T-helper 22 cell (primary cell): ENCODE measurements at places on chromosomes 4 and X.

- no peak for DNase-seq
These were observed 89.3 kb downstream of the FHDC1 start for GRCh38 chr4:153025406-153025805.

GRCh38 chr4:188780686-188781085 is 641.4 kb downstream of the TRIML1 start:
- no peak for DNase-seq

GRCh38 chrX:38126179-38126578 is 94.5 kb downstream of the SRPX start:
- DNase-seq: no peak

GRCh38 chrX:86148594-86148993 is 343 bp downstream of the DACH2 start:
- DNase-seq: no peak

DNA sequence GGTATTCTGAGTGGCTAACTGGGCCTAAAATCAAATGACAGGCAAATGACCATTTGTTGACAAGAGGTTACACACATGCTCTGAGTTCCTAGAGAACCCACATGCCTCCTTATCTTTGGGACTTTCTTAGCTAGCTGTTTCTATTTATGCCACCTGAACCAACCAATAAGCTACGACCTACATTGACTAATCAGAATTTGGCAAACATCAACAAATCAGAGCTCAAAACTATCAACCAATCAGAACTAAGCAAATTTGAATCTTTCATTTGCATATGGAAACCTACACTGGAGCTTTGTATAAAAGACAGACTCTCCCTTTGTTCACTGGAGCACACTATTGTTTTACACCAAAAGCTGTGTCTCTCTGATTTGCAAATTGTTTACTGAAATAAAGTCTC is 192.0 kb downstream of the CXXC4 start:
- no peak for DNase-seq

- no peak for DNase-seq
These were observed 78.0 kb downstream of the ACOX3 start for GRCh38 chr4:8362483-8362882.

GRCh38 chrX:112669824-112670223 is 9.9 kb downstream of the LHFPL1 start:
- no peak for DNase-seq

DNA sequence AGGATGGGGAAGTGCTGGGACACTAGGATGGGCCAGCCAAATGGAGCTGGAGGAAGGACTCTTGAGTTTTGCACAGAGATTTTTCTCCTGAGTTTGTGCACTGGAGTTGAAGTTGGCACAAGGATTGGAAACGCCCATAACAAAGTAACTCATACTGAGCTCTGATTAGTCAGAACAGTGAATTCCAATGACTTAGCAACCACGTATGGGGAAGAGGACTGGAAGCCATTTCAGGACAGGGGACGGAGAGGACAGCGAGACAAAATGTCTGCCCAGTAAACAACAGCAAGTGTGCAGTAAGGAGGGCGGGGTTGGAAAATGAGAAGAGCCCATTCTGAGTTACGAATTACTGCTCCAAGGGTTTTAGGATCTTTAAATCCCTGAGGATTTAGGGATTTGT is 5.9 kb downstream of the RIPPLY1 start:
- no peak for DNase-seq

DNA sequence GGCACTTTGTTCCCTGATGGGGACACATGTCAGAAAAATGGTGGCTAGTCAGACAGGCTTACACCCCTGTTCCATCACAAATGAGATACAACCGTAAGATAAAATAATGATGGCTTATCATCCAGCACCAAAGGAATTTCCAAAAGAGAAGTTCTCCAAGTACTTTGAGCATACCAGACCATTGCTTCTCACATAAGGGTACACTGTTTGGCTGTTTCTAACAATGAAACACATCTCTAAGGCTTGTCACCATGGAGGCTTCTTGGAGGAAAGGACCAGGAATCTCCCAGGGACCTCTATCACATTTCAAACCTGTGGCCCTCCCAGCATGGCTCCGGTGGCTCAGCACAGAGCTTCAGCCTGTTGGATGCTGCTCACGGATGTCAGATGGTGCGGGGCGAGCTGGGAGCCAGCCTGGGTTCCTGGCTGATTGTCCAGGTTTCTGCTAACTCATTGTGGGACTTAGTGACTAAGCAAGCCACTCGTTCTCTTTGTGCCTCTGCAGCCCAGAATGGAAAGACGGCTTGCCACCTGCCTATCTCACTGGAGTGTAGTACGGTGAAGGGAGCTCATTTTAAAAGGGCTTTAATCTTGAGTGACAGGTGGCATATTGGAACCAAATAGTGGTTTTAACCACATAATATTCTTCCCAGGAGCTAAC is 54.5 kb downstream of the FHDC1 start:
- DNase-seq: no peak

GRCh38 chrX:143047511-143047910 is 21.8 kb downstream of the SPANXN4 start:
- DNase-seq: no peak

DNA sequence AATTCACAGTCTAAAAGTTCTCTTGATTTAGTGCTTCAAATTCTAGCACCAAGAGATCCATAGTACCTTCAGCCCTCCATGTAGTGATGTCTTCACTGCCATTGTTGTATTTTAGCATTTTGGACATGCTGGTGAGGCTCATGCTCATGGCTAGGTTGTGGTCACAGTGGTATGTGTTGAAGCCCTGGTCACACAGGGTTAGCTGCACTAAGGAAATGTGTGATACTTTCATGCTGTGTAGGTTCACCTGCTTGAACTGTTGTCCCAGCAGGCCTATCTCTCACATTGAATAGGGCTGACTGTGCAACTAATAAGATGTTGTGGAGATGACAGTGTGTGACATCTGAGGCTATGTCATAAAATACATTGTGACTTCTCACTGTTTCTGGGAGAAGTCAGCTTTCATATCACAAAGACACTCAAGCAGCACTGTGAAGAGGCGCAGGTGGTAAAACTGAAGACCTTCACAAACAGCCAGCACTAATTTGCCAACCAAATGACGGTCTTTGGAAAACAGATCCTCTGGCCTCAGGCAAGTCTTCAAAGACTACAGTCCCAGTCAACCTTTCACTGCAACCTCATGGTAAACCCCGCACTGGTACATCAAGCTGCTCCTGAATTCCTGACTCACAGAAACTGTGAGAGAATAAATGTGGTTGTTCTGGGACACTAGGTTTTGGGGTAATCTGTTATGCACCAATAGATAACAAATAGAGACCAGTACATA is 17.4 kb upstream of the ADH4 start:
- no peak for DNase-seq

DNA sequence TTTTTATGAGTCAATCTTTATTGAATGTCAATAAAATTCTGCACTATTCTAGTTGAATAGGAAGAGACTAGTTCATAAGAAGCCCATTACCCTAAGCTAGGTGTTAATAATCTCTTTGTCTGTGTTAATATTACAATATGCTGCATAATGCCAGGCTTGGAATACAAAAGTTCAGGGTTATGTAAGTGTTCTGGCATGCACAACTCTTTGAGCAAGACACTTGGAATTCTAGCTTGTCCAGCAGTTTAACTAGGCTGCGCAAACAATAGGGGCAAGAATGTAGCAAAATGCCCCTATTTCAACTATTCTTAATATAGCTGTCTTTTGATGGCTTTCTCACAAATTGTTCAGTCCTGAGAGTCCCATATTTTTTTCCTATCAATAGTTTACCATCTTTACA is 31.3 kb upstream of the ETNPPL start:
- no peak for DNase-seq

GRCh38 chr4:53543561-53543960 is 47.7 kb downstream of the LNX1 start:
- DNase-seq: no peak

DNA sequence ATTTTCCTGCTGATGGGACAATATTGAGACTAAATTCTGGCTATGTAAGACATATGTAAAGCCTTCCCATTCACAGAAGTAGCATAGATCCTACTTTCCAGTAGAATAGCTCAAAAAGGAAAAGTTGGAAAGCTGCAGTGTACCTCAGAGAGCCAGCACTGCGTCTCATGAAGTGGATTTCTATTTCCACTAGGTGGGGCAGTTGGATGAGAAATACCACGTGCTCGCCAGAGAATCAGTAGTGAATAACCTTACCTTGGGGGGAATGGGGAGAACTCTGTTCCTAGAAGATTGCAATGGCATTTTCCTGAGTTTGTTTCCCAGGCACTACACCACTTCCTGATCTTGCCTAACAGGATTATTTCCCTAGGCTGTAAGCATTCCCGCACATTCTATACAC is 907.1 kb downstream of the FSTL5 start:
- no peak for DNase-seq

DNA sequence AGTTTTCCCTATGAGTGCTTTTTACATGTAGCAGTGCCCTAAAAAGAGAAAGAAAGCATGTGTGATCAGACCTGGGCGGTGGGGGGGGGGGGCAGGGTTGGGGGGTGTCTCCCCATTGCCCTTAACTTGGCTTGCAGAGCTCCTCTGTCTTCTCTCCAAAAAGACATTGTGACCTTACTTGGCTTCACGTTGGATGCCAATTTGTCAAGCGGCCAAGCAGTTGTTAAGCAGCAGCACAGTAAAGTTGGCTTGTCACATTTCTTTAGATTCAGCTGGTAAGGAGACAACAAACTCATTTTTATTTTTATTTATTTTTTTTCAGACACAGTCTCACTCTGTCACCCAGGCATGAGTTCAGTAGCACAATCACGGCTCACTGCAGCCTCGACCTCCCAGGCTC is 57.3 kb upstream of the ZNF157 start:
- DNase-seq: no peak

GRCh38 chr4:84312426-84313012 is 186.6 kb downstream of the NKX6-1 start:
- no peak for DNase-seq

DNA sequence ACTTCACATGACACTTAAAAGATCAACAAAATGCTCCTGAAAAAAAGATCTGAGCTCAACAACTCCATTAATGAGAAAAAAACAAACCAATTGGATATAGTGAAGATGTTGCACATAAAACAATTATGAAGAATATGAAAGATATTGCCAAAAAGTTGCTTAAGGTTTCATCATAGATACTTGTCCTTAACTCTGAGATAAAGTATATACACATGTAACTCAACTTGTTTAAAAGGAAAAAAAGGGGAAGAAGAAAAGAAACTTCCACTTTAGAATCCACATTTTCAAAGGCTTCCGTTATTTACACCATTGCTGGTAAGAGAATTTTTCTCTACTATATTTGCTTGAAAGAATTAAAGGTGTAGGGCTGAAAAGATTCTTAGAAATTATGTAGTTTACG is 2.7 kb downstream of the AFAP1 start:
- DNase-seq: no peak

- DNase-seq: no peak
These were observed 9.0 kb downstream of the TCEAL3 start for GRCh38 chrX:103616676-103617186.

DNA sequence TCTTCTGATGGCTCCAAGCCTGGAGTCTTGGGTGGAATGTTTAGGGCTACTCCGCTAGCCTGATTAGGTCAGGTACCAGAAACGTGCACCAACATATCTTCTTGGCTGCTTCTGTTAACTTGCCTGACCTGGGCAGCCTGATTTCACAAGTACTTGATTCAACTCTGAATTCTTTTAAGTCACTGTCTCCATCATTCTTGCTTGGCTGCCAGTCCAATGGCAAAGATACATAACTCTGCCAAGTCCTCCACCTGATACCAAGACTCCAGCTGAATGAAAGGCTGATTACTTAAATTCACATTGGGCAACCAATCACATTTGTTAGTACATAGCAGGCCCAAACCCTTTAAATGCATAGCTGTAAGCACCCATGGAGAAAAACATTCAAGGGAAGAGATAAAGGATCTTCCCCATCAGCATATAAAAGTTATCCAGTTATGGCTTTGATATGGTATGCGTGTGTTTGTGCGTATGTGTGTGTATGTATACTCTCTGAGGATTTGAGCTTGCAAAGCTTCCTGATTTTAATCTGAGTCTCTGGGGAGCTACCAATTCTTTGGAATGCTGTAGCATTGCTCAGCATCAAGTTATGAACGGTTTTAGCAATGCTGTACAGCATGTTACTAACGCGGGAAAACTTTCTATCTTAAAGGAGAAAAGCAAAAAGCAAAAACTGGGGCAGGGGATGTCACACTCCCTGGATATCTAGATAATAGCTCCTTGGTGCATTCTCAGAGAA is 917.2 kb downstream of the DMD start:
- DNase-seq: no peak

GRCh38 chrX:68989456-68989855 is 160.6 kb downstream of the EFNB1 start:
- no peak for DNase-seq

DNA sequence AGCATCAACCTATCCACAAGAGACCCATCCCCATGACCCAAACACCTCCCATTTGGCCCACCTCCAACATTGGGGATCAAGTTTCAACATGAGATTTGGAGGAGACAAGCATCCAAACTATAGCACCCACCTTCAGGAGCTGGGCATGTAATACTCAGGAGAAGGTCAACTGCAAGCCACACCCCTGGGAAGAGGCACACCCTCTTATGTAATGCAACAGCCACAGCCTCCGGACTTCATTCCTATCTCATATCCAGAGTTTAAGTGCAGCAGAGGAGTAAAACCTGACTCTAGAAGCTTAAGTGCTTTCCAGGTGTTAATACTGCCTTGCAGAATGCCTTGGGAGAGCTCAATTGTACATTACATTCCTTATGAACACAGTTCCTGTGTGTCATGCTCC is 197.4 kb downstream of the PTTG2 start:
- no peak for DNase-seq

GRCh38 chr4:147328756-147329446 is 152.0 kb upstream of the EDNRA start:
- DNase-seq: no peak

GRCh38 chr4:33334416-33334815 is 2614.2 kb downstream of the PCDH7 start:
- no peak for DNase-seq

DNA sequence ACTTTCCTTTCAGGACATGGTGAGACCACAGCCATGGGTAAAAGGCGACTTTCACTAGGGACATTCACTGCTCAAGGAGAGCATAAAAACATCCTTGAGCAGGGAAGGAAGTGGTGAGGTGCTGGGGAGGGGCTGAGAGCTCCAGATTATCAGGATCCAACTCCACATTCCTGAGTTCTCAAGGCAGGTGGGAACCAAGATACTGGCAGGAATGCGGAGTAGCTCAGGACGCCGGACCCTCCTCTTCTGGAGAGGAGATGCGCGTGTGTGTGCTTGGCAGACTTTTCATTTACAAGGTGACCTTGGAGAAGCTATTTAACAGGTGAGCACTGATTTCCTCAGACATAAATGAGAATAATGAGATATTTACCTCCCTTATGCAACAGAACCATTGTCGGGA is 41.3 kb upstream of the TXK start:
- no peak for DNase-seq

GRCh38 chrX:106774981-106775380 is 27.5 kb upstream of the TBC1D8B start:
- no peak for DNase-seq

- no peak for DNase-seq
These were observed 24.4 kb upstream of the DYNLT3 start for GRCh38 chrX:37871626-37872302.

GRCh38 chrX:134683351-134684005 is 25.2 kb upstream of the PLAC1 start:
- no peak for DNase-seq
